ENCODE measurements at places on chromosomes 5 and 9.

GRCh38 chr5:122067390-122067789 lies 10.7 kb downstream of the LOX start:
- no peak for DNase-seq

- DNase-seq: peak; percentile 47
Observed at GRCh38 chr9:9002826-9003583, 1203.4 kb upstream of the DMAC1 start.

DNA sequence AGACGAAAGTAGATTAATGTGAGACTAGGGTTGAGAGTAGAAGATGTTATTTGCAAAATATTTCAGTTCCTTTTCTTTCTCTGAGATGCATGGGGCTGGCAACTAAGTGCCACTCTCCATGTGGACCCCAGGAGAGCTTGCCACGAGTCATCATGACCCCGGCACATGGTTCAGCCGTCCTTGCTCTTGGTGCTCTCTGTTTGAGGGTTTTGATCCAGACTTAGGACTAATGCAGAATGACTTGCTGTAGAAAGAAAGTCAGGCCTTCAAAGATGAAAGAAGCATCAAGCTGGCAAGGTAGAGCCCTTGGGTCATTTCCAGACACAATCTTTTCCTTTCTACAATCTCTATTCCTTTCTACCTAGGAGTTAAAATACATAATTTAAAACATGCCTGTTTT lies 84.7 kb downstream of the RASGRF2 start:
- no peak for DNase-seq

DNA sequence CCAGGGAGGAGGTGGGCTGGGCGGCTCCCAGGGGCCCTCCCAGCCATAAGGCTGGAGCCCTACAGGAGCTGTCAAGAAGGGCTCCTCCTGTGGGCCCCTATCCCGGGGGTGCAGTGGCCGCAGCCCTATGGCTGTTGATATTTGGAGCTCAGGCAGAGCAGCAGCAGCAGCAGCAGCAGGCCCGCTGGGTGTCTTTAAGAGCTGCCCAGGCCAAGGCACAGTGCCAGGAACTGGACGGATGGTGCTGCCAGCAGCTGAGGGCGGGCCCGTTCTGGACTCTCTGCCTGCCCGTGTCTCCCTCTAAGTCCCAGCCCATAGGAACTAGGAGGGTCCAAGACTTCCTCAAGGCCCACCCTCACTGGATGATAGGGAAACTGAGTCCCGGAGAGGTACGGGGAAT lies 3.6 kb downstream of the AK1 start:
- peak; percentile 82 for DNase-seq

DNA sequence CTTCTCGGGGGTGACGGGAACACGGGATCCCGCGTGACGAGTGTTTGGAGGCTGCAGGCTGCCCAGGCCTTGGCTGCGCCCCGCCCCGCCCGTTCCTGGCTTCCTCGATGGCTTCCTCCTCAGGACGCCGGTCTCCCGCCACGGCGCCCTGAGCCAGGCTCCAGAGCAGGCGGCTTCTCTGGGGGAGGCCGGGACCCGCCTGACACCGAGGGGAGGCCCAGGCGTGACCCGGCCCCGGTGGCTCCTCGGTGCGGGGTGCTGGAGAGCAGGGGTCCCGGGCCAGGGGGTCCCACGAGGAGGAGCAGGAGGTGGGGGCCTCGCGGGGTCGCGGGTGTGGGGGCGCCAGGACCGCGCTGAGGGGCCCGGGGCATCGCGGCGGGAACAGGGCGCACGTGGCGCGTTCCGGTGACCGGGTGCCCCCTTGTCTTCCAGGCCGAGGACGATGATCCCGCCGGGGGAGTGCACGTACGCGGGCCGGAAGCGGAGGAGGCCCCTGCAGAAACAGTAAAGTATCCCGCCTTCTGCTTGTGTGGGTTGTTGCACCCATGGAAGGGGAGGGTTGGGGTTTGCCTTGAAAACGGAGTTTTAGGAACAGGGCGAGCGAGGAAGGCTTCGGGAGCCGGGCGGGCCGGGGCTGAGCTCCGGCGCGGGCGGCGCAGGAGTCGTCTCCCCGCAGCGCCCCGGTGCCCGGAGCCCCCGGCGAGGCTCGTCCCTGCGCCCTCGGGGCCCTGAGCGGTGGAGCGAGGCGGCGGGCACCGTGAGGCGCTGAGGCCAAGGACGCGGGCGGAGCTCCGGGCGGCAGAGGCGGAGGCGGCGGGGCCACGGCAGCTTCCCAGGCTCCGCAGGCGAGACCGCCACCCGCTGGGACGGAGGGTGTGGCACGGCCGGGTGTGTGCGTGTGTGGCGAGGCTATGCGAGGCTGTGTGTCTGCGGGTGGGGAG lies 22.2 kb downstream of the AHRR start:
- peak; percentile 50 for DNase-seq

- DNase-seq: no peak
Observed at GRCh38 chr9:105539452-105539851, 18.5 kb upstream of the FKTN start.

DNA sequence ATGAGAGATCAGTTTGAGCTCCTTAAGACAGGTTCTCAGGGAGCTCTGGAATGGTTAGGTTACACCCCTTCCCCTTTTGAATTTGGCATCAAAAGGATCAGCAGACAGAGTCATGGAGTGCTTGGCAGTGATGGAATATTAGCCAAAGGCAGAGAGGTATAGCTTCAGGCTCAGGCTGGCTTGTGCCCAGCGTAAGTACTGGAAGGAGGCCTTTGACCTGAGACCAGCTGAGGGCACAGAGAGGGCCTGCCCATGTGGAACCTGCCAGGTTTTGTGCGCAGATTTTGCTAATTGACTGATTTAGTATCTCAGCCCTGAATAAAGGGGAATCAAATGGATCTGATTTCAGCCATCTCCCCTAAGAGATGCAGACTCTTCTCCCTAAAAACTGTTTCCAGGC lies 81.5 kb downstream of the RGS3 start:
- no peak for DNase-seq

DNA sequence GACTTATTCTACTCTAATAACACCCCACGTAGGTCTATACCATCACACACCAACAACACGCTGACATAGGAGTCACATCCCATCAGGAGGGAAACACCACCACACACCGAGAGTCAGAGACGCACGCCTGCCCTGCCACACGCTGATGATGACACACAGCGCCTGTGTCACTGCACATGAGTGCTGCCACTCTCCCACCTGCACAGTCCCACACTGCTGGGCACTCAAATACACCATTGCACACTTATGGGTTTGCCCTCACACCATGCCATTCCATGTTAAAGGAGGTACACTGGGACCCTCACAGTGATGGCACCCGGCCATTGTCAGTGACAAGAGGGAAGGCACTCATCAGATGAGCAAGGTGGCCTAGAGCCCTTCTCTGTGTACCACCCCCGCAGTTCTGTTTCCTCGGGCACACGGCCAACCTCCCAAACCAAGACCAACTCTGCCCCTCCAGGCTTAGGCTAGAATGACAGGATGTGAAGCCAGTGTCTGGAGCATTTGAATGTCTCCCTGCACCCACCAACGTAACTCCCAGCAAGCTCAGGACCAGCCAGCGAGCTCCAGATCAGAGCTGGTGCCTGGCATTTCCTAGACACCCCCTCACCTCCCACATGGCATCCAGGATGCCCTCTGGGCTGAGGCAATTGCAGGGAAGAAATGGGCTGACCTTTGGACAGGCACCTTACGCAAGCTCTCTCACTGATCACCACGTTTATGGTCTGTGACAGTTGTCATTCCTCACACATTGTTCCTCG lies 3.6 kb upstream of the CPLX2 start:
- no peak for DNase-seq

- no peak for DNase-seq
Observed at GRCh38 chr5:3602785-3603502, 7.3 kb downstream of the IRX1 start.

GRCh38 chr9:84002344-84002743 lies 21.7 kb downstream of the RMI1 start:
- no peak for DNase-seq

GRCh38 chr5:56088967-56089829 lies 94.4 kb upstream of the IL6ST start:
- DNase-seq: no peak

- no peak for DNase-seq
Observed at GRCh38 chr5:88606173-88606572, 276.8 kb downstream of the MEF2C start.

DNA sequence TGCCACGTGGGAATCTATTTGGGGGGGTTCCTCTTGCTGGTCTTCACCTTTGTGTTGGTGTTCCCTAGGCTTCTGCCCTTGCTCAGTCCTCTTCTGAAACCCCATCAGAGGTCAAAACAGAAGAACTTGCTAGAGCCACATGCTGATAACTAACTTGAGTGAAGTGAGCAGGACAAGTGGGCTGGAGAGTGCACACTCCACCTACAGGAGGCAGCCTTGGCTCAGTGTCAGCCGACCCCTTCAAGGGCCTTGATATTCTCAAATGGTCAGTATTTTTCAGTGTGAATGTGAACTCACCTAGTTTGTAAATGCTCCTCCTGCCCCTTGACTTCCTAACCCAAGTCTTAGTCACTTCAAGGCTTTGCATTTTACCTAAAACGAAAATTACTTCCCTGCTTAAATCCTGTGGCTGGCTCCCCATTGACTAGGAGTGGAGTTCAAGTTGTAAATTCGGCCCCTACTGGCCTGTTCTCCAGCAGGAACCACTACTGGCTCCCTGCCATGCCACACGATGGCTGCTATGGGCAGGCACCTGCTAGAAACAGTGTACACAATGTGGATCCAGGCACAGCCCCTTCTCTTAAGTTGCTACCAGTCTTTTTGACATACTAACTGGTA lies 3.6 kb upstream of the SLC1A3 start:
- DNase-seq: no peak

DNA sequence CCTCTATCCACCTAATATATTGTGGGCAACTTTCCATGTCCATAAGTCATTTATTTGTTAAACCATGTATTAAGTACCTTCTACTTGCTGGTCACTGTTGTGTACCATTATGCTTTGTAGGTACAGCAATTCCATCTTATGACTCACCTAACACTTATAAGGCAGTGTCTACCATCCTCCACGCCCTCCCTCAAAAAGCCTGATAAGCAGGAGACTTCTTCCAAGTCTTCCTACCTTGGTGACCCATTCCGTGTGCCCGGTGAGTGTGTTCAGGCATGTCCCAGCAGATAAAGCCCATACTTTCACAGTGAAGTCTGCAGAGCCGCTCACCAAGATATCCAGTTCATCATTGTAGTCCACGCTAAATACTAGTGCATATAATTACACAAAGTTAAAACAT lies 17.4 kb downstream of the FBXW2 start:
- DNase-seq: no peak

DNA sequence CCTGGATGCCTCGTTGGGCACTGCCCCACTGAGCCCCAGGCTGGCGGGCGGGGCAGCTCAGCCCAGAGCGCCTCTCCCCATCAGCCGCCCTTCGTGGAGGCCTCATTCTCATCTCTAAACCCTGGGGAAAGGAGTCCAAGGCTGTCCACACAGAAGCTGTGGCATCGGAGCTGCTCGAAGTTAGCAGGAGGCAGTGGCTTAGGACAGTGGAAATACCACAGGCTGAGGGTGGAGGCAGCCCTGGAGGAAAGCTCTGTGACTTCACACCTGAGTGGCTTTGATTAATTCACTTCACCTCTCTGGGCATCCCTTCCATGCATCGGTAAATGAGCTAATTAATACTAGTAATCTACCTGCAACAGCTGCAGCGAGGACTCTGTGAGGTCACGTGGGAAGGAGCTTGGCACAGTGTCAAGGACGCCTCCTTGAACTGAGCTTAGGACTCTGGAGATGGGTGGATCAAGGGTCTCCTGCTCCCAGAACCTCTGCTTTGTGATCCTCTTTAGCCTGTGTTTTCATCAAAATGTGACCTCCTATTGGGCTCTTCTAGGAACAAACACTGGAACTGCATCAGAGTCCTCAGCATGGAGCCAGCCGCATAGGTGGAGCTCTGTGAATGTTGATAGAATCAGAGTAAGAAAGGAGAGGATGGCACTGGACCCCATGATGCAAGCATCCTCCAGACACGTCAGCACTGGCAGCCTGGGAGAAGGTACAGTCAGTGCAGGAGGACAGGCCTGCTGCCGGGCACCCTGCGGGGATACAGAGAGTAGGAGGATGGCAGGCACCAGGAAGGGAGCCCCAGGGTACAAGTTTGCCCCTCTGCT lies 842 bp upstream of the ANGPTL2 start:
- peak; percentile 37 for DNase-seq

DNA sequence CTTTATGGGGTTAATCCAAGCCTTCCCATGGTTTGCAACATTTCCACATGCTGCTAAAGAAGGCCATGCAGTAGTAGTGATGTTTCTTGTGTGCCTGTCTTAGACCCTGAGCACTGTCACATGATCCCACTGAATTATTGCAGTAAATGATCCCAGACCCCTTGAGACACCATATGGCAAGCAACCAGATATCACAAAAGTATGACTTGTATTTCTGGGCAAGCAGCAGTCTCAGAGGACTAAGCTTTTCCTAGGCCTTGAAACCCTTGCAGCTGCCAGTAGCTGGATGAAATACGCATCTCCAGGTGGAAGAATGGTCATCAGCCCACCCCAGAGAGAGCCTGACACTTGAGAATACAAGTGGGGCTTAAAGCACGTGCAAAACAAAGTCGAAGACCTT lies 41.8 kb downstream of the CDO1 start:
- no peak for DNase-seq

DNA sequence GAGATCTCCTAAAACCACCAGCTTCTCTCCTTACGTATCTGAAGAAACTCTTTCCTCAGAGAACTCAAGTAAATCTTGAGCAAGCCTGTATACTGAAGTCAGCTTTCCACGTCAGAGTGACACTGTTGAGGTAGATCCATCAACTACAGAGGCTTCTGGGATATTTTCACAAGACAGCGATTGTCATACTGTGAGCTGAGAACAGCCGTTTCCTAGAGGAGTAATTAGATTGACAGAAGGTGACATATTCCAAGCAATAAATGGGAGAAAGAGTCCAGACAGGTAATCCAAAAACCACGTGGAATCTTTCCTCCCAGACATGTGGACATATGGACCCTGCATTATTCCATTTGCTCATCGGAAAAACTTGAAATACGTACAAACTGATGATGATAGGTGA lies 117.2 kb downstream of the MEF2C start:
- no peak for DNase-seq

- peak; percentile 79 for DNase-seq
Observed at GRCh38 chr9:79694676-79695400, 123.1 kb downstream of the TLE4 start.

DNA sequence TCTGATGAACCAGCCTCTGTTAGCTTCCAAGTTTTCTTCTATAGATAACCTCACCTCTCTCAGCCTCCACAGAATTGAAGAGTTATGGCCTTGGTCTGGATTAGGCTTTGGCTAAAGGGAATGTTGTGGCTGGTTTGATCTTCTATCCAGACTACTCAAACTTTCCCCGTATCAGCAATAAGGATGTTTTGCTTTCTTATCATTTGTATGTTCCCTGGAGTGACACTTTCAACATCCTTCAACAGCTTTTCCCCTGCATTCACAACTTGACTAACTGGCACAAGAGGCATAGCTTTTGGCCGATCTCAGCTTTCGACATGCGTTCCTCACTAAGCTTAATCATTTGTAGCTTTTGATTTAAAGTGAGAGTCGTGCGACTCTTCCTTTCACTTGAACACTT lies 28.1 kb upstream of the GNE start:
- no peak for DNase-seq

GRCh38 chr9:134925011-134925511 lies 7.3 kb upstream of the FCN1 start:
- DNase-seq: no peak

Measured in umbilical cord (tissue), 2 donors.